Smooth muscle cell of the pulmonary artery (primary cell): ENCODE measurements at places on chromosomes 7 and 10. TPM values are rescaled to one million over a fixed set of nuclear protein-coding genes. Genes with fewer than 3 reads are reported as not detected.

Gene KCTD7
- total RNA-seq: 10.4 and 15.8 TPM in 2 replicates

Gene H2BK1
- total RNA-seq: not detected in 2 replicates

Gene GPER1
- 3.2 and 5.3 TPM in 2 replicates for total RNA-seq

Gene IGF2BP3
- 20.2 and 77.8 TPM in 2 replicates for total RNA-seq

Gene C10orf90
- total RNA-seq: 0.13 and 0.26 TPM in 2 replicates

Gene MMP21
- total RNA-seq: 0.13 TPM in 1 of 2 replicates, not detected in the other

Gene AKR1C1
- total RNA-seq: 79.3 and 99.2 TPM in 2 replicates

Gene WAC
- total RNA-seq: 58.1 and 64.4 TPM in 2 replicates

Gene INSYN2A
- 0.13 and 0.59 TPM in 2 replicates for total RNA-seq

Gene AKR1C4
- total RNA-seq: not detected in 2 replicates

Gene SLC39A12
- not detected in 2 replicates for total RNA-seq

Gene MNX1
- total RNA-seq: not detected in 2 replicates

Gene ORAI2
- 85.9 and 102 TPM in 2 replicates for total RNA-seq

Gene NOS3
- total RNA-seq: 0.17 and 0.33 TPM in 2 replicates

Gene NCAPG2
- total RNA-seq: 10.2 and 15.7 TPM in 2 replicates

Gene C10orf95
- not detected in 2 replicates for total RNA-seq

Gene MACC1
- total RNA-seq: 0.39 and 0.50 TPM in 2 replicates

Gene TCAF2
- 3.5 and 7.2 TPM in 2 replicates for total RNA-seq

Gene STOX1
- total RNA-seq: 0.07 and 0.13 TPM in 2 replicates

Gene FOXP2
- 0.26 and 0.46 TPM in 2 replicates for total RNA-seq

Gene STMP1
- total RNA-seq: 18.6 and 26.4 TPM in 2 replicates

Gene OAT
- 173 and 207 TPM in 2 replicates for total RNA-seq

Gene SLC13A4
- total RNA-seq: 0.13 and 0.30 TPM in 2 replicates

Gene GPR141
- total RNA-seq: not detected in 2 replicates

Gene CNTNAP2
- total RNA-seq: under 0.01 TPM in 1 of 2 replicates, not detected in the other

Gene AFAP1L2
- 0.17 and 1.2 TPM in 2 replicates for total RNA-seq

Gene SLIT1
- total RNA-seq: 0.07 and 0.13 TPM in 2 replicates

Gene FBXL13
- 1.4 and 2.0 TPM in 2 replicates for total RNA-seq

Gene C7orf25
- 4.9 and 8.9 TPM in 2 replicates for total RNA-seq

Gene HPS1
- 34.3 and 54.7 TPM in 2 replicates for total RNA-seq

Gene CPA1
- 0.39 and 0.40 TPM in 2 replicates for total RNA-seq

Gene LIPF
- not detected in 2 replicates for total RNA-seq

Gene TFPI2
- 59.6 and 154 TPM in 2 replicates for total RNA-seq

Gene NPFFR1
- not detected in 2 replicates for total RNA-seq

Gene PAPOLB
- 0.07 and 0.39 TPM in 2 replicates for total RNA-seq

Gene CALCR
- total RNA-seq: not detected in 2 replicates

Gene NSUN5
- 8.1 and 13.0 TPM in 2 replicates for total RNA-seq

Gene FAM237B
- not detected in 2 replicates for total RNA-seq

Gene EBLN1
- total RNA-seq: not detected in 2 replicates

Gene FAM25C
- total RNA-seq: not detected in 2 replicates

Gene SPDYE5
- not detected in 2 replicates for total RNA-seq

Gene CPN1
- not detected in 2 replicates for total RNA-seq

Gene OPN1SW
- total RNA-seq: not detected in 2 replicates

Gene C10orf143
- total RNA-seq: 0.13 and 0.30 TPM in 2 replicates

Gene EFCAB10
- 0.13 TPM in 1 of 2 replicates, not detected in the other for total RNA-seq

Gene TMEM273
- total RNA-seq: 0.13 and 0.33 TPM in 2 replicates

Gene PHTF2
- total RNA-seq: 38.9 and 41.4 TPM in 2 replicates

Gene ELFN1
- total RNA-seq: 0.07 TPM in 1 of 2 replicates, not detected in the other

Gene GNGT1
- total RNA-seq: not detected in 2 replicates

Gene ZNF862
- 13.7 and 21.3 TPM in 2 replicates for total RNA-seq
